KG1 (cell line): ENCODE measurements at places on chromosomes 1 and 21.
A peak's percentile ranks its signal among the peaks of the same experiment; 100 is the strongest.

DNA sequence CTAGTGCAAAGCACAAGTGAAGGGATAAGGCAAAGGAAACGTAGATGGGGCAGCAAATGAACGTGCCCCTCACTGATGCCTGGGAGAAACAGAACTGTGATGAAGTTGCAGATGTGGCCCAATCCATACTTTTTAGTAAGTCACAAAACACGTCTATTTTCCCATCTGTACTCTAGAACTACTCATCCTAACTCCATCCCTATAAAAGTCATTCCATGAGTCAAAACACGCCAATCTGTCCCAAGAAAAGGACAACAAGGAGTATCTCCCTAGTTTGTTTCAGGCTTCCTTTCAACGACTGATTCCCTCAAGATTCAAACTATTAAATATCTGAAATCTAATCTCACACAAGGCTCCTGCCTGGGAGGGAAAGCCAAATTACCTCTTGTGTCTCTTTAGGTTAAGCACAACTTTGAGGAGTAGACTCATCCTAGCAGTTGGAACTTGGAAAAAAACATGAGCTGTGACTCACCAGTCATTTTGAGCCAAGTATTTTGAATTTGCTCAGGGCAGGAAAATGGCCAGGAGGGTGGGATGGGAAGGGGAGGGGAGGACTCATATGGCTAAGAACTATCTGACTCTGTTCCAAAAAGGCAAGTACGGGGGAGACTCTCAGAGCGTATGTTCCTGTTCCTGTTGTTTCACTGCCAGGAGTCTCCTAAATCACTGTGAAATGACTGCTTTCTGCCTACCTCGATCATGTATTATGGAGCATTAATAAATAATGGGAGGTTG lies 214.5 kb upstream of the CAMK1G start:
- no peak for DNase-seq

DNA sequence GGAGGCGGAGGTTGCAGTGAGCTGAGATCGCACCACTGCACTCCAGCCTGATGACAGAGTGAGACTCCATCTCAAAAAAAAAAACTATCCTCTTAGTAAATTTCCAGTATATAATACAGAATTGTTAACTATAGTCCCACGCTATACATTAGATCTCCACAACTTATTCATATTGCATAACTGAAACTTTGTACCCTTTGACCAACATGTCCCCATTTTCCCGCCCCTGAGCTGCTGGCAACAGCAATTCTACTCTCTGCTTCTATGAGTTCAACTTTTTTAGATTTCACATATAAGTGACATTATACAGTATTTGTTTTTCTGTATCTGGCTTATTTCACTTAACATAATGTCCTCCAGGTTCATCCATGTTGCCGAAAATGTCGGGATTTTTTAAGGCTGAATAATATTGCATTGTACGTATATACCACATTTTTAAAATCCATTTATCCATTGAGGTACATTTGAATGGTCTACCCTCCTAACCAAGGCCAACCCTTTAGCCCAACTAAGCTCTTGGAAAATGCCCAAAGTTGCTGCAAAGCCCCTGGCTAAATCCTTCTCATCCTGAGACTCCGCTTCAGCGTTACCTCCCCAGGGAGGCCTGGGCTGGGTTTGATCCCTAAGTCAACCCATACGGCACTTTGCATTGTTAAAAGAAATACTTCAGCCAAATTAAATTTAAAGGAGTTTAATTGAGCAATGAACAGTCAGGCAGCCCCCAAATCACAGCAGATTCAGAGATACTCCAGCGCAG lies 34.2 kb downstream of the NEK2 start:
- DNase-seq: no peak

DNA sequence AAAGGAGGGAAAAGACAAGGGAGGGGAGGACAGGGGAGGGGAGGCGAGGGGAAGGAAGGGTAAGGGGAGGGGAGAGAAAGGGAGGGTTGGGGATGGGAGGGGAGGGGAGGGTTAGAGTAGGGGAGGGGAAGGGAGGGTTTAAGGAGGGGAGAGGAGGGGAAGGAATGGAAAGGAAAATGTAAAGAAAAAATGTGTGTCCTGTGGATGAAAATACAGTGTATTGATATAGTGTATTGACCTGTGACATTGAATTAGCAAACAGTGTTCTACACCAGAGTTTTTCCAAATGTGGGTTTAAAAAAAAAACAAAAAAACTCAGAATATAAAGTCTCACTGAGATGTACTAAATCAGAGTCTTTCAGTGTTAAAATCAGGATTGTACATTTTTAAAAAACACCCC lies 1279.8 kb upstream of the ADGRL2 start:
- no peak for DNase-seq

- no peak for DNase-seq
These were observed 116.5 kb downstream of the C1orf21 start for GRCh38 chr1:184503221-184503749.

DNA sequence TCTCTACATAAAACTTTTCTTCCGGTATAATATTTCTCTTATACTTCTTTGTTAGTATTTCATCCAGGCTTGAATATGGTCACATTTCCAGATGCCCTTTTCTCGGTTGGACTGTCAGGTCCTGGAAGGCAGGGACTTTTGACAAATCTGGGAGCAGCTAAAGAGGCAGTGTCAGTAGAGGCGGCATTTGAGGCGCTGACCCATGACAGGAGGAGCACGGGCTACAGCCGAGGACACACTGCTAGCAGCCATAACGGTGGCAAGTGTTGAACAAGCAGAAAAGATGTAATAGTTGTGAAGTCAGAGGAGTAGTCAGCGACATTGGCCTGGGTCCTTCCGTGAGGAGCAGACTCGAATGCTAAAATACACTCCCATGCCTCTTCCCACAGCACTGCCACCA lies 14.5 kb upstream of the NRIP1 start:
- DNase-seq: no peak

DNA sequence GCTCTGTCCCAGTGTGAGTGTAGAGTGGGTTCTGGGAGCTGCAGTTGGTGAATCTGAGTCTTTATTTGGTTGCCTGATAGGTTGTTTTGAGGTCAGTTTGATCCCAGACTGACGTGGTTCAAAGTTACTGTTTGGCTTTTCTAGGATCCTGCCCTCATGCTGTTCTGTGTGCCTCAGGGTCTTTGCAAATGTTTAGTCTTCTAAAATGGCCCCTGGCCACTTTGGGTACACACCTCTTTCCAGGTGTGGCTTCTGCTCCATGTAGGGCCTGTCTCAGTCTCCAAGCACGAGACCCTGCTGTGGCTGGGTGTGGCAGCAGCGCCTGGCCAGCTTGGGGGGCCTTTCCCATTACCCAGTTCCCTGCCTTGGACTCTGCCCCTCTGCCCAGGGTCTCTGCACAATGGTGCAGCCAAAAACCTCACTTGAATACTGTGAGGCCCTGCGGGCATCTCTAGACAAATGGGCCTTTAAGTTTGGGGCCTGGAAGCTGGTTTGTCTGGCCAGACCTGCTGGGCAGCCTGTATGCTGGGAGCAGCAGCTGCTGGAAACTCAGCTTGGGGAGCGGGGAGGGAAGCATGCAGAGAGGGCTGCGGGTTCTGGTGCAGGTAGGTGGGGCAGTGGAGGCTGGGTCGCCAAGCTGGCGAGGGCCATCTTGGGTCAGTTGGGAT lies 5.6 kb downstream of the PTPRF start:
- DNase-seq: no peak

DNA sequence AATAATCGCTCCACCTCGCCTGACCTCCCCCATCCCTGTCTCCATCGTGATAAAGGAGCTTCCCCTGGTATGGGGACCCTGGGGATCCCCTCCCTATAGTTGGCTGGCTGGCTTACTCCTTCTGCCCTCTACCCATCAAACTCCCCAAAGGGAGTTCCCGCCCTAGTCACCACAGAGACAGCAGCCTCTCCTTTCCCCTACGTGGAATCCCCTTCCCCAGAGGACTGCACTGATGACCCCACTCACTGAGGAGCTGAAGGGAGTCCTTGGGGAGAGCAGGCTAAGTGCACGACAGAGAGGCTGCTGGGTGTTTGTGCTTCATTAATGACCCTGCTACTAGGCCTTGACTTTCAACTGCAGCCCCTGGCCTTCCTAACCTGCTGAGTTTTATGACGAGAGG lies 1.9 kb downstream of the CADM3 start:
- no peak for DNase-seq

DNA sequence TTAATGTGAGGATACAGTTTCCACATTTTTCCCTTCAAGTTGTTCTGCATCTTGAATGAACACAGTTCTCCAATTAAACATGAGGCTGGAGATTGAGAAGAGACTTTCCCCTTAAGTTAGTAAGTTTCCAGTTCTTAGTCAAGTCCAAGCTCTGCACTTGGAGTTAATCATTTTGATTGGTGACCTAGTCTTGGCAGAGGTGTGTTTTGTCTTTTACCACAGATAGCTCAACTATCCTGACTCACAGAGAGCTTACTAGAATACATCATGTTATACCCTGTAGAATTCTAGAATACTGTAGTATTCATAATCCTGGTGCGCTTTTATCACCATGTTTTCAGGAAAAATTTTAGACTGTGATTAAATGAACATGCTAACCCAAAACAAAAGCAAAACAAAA lies 129.2 kb downstream of the CYYR1 start:
- no peak for DNase-seq

DNA sequence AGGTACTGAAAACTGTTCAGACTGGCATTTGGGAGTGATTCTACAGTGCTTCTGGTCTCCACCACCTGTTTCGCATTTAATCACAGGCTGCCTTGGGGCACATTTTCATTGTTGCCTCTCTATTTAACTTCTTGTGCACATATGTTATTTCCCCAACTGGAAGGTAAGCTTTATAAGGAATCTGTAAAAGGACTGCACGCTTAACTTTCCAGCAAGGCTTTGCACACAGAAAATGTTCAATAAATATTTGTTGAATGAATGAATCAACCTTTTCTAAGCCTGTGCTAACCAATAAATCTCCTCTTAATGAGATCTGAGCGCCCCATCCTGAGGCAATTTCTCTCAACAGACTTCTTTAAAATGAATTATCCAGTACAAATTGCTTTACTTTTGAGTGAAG lies 84.3 kb upstream of the ARHGAP29 start:
- no peak for DNase-seq

- DNase-seq: no peak
These were observed 320.2 kb downstream of the ZP4 start for GRCh38 chr1:237570530-237570929.

- no peak for DNase-seq
These were observed 23.1 kb upstream of the CLCA4 start for GRCh38 chr1:86523670-86524354.

GRCh38 chr1:164325786-164326185 lies 233.2 kb upstream of the PBX1 start:
- DNase-seq: no peak

DNA sequence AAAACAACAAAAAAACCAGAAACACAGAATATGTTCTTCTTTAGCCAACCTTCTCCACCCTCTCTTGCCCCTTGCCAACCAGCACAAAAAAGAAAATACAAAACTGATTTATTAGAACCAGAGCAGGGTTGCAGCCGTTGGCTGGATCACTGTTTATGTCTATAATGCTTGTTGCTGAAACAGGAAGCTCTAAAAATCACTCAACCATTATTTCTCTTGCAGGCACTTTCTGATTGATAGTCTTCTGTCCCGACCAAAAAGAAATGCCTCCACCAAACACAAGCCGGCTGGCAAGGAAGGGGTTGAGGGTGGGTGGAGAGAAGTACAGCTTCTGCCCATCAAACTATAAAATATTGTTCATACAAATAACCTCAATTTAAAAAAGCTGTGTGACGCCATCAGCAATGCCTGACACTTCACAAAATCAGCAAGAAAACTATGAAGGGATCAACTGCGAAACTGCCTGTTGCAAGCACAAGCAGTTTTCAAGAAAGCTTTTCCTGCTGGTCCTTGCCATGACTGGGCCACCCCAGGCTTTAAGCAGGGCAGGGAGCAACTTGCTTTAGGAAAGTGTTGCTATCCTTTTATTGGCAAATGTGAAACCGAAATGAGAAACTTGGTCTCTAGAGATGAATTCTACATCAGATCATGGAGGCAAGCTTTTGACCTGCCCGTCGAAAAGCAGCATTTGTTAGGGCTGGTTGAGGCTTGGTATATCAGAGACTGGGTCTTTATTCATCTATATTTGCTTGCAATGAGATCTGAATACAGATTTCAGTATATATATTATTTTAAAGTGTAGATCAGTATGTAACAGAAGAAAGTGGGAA lies 174.2 kb downstream of the RUNX1 start:
- no peak for DNase-seq

- no peak for DNase-seq
These were observed 110.1 kb downstream of the OLFML2B start for GRCh38 chr1:161913482-161914140.

GRCh38 chr1:162690672-162691434 lies 58.6 kb downstream of the DDR2 start:
- no peak for DNase-seq

GRCh38 chr1:15501208-15502032 lies 22.6 kb downstream of the CASP9 start:
- peak; percentile 30 for DNase-seq

DNA sequence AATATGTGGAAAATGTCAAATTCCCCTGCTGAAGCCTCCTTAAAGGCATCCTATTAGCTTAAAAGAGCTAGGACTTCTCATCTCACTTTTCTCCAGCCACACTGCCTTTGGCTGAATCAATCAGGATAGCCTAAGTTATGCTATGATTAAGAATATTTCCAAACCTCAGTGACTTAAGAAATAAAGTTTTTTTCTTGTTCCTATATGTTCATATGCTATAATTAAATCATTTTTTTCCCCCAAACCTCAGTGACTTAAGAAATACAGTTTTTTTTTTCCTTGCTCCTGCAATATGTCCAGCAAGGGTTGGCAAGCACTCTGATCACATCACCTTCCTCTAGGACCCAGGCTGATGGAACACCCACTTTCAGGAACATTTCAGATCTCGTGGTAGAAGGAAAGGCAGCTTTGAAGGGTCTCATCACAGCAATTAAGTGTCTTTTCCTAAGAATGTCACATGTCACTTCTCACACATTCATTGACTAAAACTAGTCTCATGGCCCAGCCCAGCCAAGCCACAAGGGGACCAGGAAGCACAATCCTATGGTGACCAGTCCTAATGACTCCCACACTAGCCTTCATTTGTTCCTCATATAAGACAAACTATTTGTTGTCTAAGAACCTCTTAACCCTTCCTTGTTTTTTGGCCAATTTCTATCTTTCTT lies 6.3 kb upstream of the JUN start:
- no peak for DNase-seq

GRCh38 chr1:152111515-152111968 lies 3.7 kb downstream of the TCHH start:
- peak; percentile 39 for DNase-seq

DNA sequence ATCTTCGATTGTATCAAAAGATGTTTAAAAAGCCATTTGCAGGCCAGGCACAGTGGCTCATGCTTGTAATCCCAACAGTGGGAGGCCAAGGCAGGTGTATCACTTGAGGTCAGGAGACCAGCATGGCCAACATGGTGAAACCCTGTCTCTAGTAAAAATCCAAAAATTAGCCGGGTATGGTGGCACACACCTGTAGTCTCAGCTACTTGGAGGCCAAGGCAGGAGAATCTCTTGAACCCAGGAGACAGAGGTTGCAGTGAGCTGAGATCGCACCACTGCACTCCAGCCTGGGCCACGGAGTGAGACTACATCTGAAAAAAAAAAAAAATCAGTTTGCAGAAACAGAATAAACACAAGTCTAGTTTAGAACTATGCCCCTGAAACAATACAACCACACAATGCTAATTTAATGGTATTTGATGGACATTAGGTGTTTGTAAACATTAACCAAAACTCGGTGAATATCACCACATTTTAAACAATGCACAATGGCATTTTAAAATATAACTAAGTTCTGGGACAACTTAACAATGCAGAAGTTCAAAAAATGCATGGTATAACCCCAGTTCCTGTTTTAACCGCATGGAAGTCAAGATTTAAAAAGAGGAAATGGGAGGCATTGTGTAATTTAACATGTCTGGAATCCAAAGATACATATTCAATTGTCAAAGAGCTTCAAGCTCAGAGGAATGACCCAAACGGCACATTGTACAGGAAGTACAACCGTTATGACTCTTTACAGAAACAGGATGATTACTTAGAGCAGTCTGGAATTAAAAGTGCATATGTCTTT lies 7.1 kb upstream of the PTTG1IP start:
- DNase-seq: peak; percentile 55
